ENCODE measurements at places on chromosomes 6 and 20.

DNA sequence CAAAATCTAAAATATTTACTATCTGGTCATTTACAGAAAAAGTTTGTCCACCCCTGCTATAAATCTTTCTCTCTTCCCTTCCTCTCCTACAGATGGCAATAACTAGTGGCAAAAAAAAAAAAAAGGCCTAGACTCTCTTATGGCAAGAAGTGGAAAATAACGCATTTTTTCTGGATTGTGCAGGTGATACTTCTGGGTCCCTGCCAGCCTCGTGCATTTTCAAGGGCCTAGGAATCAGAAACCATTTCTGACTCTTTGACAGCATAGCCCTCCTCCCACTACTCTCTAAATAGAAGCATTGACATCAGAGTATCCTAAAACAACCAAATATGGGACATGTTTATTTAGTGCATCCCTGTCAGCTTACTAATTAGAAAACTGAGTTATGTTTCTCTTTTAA is 251.0 kb downstream of the KHDC1L start:
- no peak for DNase-seq

DNA sequence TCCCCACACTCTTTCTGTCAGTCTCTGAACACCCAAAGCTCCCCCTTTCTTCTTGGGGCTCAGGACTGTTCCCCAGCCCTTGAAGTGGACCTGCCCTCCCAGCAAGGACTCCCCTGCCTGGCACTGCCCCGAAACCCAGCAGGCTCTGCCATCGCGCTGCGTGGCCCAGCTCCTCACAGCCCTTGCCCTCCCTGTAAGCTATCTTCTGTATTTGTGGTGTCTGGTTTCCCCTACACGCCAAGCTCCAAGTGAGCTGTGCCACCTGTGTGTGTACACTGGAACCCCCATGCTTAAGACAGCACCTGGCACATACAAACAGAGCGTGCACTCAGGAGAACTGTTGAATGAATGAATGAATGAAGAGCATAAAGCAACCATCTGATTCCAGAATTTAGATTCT is 57.7 kb downstream of the TMEM242 start:
- no peak for DNase-seq

DNA sequence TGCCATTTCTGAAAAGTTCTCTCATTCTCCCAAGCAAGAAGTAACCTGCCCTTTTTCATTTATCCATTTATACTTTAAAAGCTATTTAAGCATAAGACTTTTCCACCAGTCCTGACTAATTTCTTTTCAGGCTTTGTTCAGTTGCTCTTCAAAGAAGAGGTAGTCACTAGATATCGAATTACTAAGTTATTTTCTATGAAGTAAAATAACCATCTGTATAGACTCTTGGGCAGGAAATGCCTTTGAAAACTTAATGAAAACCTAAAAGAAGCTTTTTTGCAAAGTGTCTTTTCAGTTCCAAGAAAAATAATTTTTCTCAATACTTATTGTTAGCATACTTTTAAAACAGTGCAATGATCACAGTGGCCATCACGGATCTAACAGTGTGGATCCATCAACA is 31.3 kb upstream of the LAMP5 start:
- no peak for DNase-seq

GRCh38 chr20:49132995-49133478 is 55.1 kb downstream of the STAU1 start:
- no peak for DNase-seq

DNA sequence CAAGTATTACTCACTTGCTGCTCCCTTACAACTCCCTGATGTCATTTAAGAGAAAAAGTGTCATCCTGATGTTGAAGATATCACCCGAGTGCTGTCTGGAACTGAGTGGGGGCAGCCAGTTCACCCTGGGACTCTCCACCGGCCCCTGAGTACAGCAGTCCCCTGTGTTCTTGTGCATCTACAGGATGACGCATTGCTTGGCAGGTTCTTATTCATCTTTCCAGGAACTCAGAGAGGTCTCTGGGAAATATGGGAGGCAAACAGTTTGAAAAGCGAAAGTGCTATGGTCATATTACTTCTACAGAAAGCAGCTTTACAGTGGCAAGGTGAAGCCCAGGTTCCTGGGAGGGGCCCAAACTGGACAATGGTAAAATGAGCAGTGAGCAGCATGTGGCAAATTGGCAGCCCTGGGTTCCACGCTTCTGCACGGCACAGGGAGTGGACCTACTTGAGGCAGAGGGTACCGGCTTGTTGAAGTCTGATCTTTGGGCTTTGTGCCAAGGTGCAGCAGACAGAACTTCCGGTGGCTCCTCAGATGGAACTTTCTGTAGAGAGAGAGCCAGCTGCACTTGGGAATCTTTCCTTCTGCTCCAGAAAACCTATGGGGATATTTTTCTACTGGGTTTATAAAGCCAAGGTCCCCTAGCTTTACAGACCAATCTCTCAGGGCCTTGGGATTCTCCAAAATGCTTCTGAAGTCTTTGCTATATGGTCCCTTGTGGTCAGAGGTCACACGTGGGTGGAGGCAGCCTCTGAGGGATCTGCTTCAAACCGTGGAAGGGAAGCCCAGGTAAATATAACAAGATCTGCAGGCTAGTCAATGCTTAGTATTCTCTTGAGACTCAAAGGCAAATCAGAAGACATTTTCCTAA is 128.3 kb downstream of the MAP3K7 start:
- no peak for DNase-seq
